CD14-positive monocyte (primary cell): ENCODE measurements at places on chromosomes 1 and 21.

GRCh38 chr21:26920055-26920454 lies 46.8 kb downstream of the ADAMTS5 start:
- no peak overlapping the region for H3K27ac ChIP-seq
- H3K4me1 ChIP-seq = no peaks in the 10 kb centered on the region
- no peak for DNase-seq
- H3K36me3 ChIP-seq = no peaks in the 10 kb centered on the region
- no peak overlapping the region for H3K4me3 ChIP-seq

GRCh38 chr1:185279571-185279970 lies 37.5 kb downstream of the IVNS1ABP start:
- H3K4me3 ChIP-seq = no peak overlapping the region
- H3K27ac ChIP-seq = no peak overlapping the region
- no peaks in the 10 kb centered on the region for H3K36me3 ChIP-seq
- H3K27me3 ChIP-seq = no peaks in the 10 kb centered on the region
- DNase-seq = no peak
- H3K4me1 ChIP-seq = no peaks in the 10 kb centered on the region

- H3K27me3 ChIP-seq = peaks cover 38% of the 10 kb centered on the region
- no peaks in the 10 kb centered on the region for H3K36me3 ChIP-seq
- no peak overlapping the region for H3K27ac ChIP-seq
- DNase-seq = no peak
Measured at GRCh38 chr1:157700305-157700704, 264 bp downstream of the FCRL3 start.

DNA sequence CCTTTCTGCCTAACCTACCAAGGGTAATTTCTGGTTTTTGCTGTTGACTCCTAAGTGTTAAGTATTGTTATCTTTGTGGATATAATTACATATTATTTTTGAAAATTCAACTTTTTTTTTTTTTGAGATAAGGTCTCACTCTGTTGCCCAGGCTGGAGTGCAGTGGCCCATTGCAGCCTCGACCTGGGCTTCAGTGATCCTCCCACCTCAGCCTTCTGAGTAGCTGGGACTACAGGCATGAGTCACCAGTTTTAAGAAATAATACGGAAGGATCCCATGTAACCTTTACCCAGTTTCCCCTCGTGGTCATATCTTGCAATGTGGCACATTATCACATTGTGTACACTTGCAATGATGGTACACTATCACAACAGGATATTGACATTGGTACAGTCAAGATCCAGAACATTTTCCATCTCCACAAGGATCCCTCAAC lies 3.1 kb downstream of the CHD1L start:
- DNase-seq = peak; percentile 55
- no peaks in the 10 kb centered on the region for H3K36me3 ChIP-seq
- peaks cover 46% of the 10 kb centered on the region for H3K4me1 ChIP-seq
- H3K27me3 ChIP-seq = no peaks in the 10 kb centered on the region

GRCh38 chr1:231938711-231939110 lies 312.1 kb downstream of the DISC1 start:
- DNase-seq = no peak
- no peak overlapping the region for H3K4me3 ChIP-seq
- no peaks in the 10 kb centered on the region for H3K4me1 ChIP-seq

GRCh38 chr1:20282533-20282932 lies 8.1 kb upstream of the VWA5B1 start:
- DNase-seq = no peak
- no peak overlapping the region for H3K27ac ChIP-seq
- no peak overlapping the region for H3K4me3 ChIP-seq
- no peaks in the 10 kb centered on the region for H3K4me1 ChIP-seq
- H3K36me3 ChIP-seq = no peaks in the 10 kb centered on the region

GRCh38 chr1:115732316-115732715 lies 36.2 kb downstream of the CASQ2 start:
- no peaks in the 10 kb centered on the region for H3K27me3 ChIP-seq
- peaks cover 61% of the 10 kb centered on the region for H3K4me1 ChIP-seq
- peak; percentile 80 for DNase-seq

GRCh38 chr21:16606271-16606670 lies 876.5 kb downstream of the USP25 start:
- H3K4me3 ChIP-seq = no peak overlapping the region
- H3K4me1 ChIP-seq = no peaks in the 10 kb centered on the region
- no peaks in the 10 kb centered on the region for H3K36me3 ChIP-seq
- no peaks in the 10 kb centered on the region for H3K27me3 ChIP-seq
- H3K27ac ChIP-seq = no peak overlapping the region

DNA sequence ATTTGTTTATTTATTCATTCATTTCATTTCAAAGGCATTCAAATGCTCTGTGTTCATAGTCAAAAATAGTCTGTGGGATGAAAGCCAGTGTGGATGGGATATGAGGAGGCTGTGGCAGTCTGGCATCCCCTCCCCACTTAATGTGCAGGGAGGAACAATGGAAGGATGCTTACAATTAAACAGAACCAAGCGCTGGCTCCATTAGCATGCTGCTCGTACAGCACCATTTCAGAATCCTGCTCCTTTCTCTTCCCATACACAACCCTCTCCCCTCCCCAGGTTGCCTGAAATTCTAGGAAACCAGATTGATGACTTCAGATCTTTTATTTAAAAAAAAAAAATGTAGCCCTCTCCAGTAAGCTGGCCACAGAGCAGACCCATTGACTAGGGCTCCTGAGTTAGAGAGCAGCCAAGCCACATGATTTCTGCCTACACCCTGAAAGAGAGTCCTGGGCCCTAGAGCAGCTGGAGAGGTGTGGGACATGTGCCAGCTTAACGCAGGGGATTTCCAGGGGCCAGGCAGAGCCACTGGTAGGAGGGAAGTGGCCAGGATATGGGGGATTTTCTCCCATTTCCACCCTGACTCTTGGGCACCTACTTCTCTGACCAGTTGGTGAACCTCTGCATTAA lies 205.2 kb downstream of the ASTN1 start:
- H3K4me1 ChIP-seq = no peaks in the 10 kb centered on the region
- DNase-seq = no peak
- no peak overlapping the region for H3K4me3 ChIP-seq
- no peak overlapping the region for H3K27ac ChIP-seq
- H3K27me3 ChIP-seq = no peaks in the 10 kb centered on the region

GRCh38 chr1:210025870-210026269 lies 87.9 kb downstream of the SYT14 start:
- H3K4me1 ChIP-seq = no peaks in the 10 kb centered on the region
- DNase-seq = no peak

- no peaks in the 10 kb centered on the region for H3K27me3 ChIP-seq
- H3K36me3 ChIP-seq = no peaks in the 10 kb centered on the region
- no peak overlapping the region for H3K4me3 ChIP-seq
- H3K27ac ChIP-seq = no peak overlapping the region
Measured at GRCh38 chr1:90509225-90510048, 207.7 kb downstream of the BARHL2 start.

DNA sequence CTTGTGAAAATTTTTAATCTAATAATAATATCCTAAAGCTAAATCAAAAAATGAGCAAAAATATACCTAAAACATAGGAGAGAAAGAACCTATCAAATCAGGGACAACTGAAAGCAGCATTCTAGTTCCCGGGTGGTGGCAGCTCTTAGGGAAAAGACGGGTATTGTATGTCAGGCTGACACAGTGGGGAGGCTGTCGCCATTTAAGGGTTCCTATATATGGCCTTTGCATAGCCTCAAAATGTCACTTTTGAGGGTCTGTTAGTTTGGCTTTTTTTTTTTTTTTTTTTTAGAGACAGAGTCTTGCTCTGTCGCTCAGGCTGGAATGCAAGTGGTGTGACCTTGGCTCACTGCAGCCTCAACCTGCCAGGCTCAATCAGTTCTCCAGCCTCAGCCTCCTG lies 6.0 kb downstream of the CLSTN1 start:
- no peak overlapping the region for H3K4me3 ChIP-seq
- no peaks in the 10 kb centered on the region for H3K36me3 ChIP-seq
- DNase-seq = no peak
- H3K27ac ChIP-seq = no peak overlapping the region

- no peak overlapping the region for H3K27ac ChIP-seq
- no peak overlapping the region for H3K4me3 ChIP-seq
- peaks cover 2% of the 10 kb centered on the region for H3K27me3 ChIP-seq
- no peaks in the 10 kb centered on the region for H3K36me3 ChIP-seq
- H3K4me1 ChIP-seq = no peaks in the 10 kb centered on the region
Measured at GRCh38 chr21:41576013-41576615, 68.2 kb upstream of the TMPRSS2 start.

GRCh38 chr1:232290570-232290969 lies 339.4 kb downstream of the SIPA1L2 start:
- no peaks in the 10 kb centered on the region for H3K36me3 ChIP-seq
- no peaks in the 10 kb centered on the region for H3K27me3 ChIP-seq
- H3K4me1 ChIP-seq = no peaks in the 10 kb centered on the region

- H3K27me3 ChIP-seq = no peaks in the 10 kb centered on the region
- DNase-seq = no peak
- H3K36me3 ChIP-seq = no peaks in the 10 kb centered on the region
- H3K4me3 ChIP-seq = no peak overlapping the region
Measured at GRCh38 chr1:41640756-41641474, 156.4 kb upstream of the EDN2 start.

- H3K27ac ChIP-seq = no peak overlapping the region
- H3K4me1 ChIP-seq = no peaks in the 10 kb centered on the region
- no peak for DNase-seq
- H3K27me3 ChIP-seq = no peaks in the 10 kb centered on the region
Measured at GRCh38 chr1:19096036-19096833, 113.8 kb downstream of the UBR4 start.

- DNase-seq = peak; percentile 46
- no peaks in the 10 kb centered on the region for H3K36me3 ChIP-seq
- H3K27me3 ChIP-seq = no peaks in the 10 kb centered on the region
- no peak overlapping the region for H3K27ac ChIP-seq
- H3K4me3 ChIP-seq = no peak overlapping the region
Measured at GRCh38 chr1:174769961-174770549, 229.7 kb upstream of the CACYBP start.
